ENCODE measurements at places on chromosomes 16 and 17.

- no peak for DNase-seq
These were observed 38.7 kb downstream of the KPNA2 start for GRCh38 chr17:68074279-68074678.

DNA sequence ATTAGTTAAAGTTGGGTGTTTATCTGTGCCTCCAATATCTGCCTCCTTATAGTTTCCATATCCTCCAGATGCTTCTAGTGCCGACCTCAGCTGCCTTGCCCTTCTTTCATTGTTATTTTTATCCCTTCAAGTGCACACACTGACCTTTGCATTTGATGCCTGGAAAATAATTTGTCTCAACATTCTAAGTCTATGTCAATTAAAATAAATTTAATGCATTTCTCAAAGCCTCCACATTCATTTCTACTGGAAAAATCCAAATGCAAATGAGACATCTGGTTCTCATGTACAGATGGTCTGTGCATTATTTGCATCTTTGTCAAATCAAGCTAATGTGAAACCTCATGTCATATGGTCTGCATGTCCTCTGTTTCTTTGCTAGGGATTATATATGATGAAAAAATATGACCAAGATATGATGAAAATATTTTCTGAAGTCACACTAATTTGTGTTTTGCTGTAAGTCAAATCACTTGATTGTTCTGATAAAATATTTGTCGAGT, 61.4 kb downstream of the TMEM100 start:
- no peak for DNase-seq

DNA sequence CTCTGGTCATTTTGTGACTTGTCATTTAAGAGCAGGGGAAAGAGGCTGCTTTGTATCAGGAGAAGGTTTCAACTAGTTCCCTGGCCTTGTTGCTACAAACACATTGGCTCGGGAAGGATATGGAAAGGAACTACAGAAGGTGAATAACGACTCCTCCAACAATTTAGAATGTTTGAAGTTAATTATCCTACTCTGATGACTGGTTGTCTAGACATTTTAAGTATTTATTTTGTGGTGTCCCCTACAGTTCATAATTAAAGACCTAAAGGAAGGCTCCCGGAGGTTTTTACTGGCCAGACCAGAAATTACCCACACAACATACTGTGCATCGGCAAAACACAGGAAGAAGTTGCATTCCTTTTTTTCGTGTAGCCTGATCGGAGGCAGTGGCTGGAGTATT, 515.8 kb upstream of the SALL1 start:
- no peak for DNase-seq

- DNase-seq: no peak
These were observed 177.3 kb downstream of the BANP start for GRCh38 chr16:88128556-88128955.

DNA sequence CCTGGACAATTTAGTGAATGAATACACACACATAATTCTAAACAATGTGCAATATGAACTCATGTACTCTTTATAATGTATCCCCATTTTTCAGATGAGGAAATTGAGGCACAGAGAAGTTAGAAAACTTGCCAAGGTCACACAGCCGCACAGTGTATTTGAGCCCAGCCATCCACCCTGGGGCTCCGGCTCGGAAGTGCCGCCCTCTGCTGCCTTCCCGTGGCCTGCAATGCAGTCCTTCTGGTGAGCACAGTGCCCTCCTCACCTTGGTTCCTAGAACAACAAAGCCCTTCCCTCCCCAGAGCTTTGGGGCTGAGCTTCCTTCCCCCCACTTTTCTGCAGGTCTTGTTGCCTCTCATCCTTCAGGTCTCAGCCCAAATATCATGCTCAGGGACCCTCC, 63.7 kb downstream of the C16orf78 start:
- DNase-seq: no peak

- peak; percentile 38 for DNase-seq
These were observed 26.7 kb upstream of the PLCG2 start for GRCh38 chr16:81752225-81752875.

- no peak for DNase-seq
These were observed 52.8 kb upstream of the ARHGAP44 start for GRCh38 chr17:12736526-12736925.

- no peak for DNase-seq
These were observed 69.8 kb upstream of the TOB1 start for GRCh38 chr17:50935996-50936266.

GRCh38 chr16:74224828-74225612, 71.6 kb upstream of the PSMD7 start:
- no peak for DNase-seq

- DNase-seq: no peak
These were observed at the start of gene SLC16A11 for GRCh38 chr17:7043497-7044198. Gene SLC16A11 (minus strand): TSS chr17:7044092. CDS start chr17:7043513, 579 bp downstream.

GRCh38 chr16:88499292-88499691, 46.2 kb downstream of the ZFPM1 start:
- no peak for DNase-seq

DNA sequence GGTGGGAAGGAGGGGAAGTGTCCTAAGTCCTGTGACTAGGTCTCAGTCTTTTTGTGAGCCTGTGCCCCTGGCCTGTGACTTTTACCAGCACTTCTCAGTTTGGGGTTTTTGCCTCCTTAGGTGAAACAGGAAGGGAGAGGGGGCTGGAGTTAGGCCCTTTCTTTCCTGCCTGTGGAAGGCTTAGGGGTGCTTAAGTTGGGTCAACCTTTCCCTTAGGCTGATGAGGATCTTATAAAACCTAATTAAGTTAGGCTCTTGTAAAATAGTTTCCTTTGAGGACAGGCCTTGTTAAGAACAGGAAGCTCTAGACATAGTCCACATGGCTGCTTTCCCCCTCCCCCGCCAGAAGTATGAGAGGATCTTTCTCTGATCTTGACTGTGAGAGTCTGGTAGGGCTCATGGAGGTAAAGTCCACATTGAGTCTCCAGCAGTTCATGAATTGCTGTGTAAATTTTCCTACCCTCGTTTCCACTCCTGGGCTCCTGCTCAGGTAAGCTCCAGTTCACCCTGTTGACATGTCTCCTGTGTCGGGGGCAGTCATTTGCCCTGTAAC, 17.0 kb upstream of the DNASE1 start:
- DNase-seq: no peak

DNA sequence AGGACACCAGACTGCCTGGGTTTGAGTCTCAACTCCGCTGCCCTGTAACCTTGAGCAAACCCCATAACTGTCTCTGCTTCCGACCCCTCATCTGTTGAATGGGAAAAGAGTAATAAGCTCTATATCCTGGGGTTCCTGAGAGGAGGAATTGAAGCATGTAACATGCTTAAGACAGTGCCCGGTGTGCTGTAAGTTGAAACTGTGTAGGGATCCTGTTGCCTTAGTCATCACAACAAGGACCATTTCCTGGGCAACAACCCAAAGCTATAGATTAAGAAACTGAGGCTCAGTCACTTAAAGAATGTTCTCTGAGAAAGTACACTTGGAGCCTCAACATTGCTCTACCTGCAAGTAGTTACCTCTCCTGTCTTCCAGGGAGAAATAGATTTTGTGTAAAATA, 23.0 kb downstream of the CDH13 start:
- no peak for DNase-seq

DNA sequence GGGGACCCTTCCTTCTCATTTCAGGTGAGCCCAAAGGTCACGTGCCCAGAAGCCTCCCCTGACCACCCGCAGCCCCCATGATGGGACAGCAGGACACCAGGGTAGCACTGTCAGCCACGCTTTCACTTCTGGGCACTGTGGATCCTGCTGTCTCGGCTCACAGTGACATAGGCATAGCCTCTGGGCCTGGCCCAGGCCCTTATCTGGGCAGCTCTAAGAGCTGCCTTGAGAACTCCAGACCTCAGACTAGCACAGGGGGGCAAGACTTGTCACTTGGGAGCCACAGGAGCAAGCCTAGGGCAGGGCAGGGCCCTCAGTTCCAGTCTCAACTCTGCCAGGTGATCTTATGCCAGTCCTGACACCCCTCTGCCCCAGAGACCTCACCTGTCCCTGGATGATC, 4.7 kb downstream of the NATD1 start:
- no peak for DNase-seq

GRCh38 chr17:82225368-82226029, 3.3 kb upstream of the SLC16A3 start:
- DNase-seq: no peak

DNA sequence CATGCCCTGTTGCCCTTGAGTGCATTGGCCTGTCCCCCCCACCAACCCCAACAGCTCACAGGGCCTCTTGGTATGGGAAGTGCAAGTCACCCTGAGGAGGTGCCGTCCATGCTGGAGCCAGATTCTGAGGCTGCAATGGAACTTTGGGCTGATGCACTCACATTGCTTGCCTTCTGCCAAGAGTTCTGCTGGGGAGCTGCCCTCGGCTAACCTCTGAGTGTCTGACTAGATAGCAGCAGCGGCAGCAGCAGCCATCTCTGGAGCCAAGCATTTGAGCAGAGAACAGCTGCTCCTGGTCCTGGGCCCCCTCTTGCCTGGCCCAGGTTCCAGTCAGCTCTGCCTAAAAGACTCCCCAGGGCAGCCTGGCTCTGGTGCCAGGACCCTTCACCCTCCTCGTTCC, 61.5 kb downstream of the GNAO1 start:
- DNase-seq: no peak

DNA sequence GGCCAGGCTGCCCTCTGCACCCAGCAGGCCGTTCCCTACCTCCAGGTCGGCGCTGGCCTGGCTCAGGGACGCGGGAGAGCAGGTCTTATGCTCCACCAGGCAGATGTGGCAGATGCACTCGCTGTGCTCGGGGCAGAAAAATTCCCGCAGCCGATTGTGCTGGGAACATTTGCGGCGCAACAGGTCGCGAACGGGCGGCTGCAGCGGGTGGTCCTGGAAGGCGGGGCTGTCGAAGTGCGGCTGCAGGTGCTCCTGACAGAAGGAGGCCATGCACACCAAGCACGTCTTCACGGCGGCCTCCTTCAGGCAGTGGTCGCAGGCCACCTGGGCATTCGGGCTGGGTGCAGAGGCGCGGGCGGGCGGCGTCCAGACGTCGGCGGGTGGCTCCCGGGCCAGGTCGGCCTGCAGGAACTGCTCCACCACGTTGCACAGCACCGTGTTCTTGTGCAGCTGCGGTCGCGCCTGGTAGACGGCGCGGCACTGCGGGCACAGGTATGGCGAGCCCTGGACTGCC, 439 bp downstream of the TRIM25 start:
- DNase-seq: no peak

- no peak for DNase-seq
These were observed 15.4 kb downstream of the TNS4 start for GRCh38 chr17:40485851-40486521.

- no peak for DNase-seq
These were observed 2.0 kb upstream of the ABCC3 start for GRCh38 chr17:50632637-50633036.

DNA sequence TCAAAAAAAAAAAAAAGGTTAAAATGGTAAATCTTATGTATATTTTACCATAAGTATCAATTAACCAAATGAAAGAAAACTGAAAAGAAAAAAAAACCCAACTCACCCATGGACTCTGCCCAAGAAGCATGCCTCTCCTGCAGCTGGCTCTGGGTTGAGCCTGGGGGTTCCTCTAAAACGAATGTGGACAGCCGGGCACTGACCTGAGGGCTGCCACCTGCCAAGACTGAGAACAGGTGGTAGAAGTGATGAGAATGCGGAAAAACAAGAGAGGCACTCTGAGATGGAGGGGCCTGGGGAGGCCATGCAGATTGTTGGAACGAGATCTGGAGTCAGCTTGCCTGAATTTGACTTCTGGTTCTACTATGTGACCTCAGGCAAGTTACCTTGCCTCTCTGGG, 85.5 kb upstream of the MSI2 start:
- no peak for DNase-seq

- DNase-seq: no peak
These were observed 27.6 kb upstream of the NXPH3 start for GRCh38 chr17:49548051-49548505.

DNA sequence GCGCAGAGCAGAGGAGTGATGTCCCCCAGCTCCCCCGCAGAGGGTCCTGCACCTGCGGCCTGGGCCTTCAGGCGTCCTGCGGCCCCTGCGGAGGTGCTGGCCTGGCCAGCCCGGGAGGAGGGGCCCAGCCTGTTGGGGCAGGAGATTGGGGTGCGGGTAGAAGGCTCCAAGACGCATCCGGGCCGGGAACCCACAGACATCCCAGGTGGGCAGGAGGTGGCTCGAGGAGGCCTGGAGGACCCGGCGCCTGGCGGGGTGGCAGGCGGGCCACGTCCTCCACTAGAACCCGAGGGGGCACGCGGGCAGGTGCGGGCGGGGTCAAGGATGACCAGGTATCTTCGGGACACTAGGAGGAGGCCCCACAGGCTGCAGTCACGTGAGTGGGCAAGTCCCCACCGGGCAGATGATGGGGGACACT, 647 bp upstream of the SECTM1 start:
- DNase-seq: no peak

DNA sequence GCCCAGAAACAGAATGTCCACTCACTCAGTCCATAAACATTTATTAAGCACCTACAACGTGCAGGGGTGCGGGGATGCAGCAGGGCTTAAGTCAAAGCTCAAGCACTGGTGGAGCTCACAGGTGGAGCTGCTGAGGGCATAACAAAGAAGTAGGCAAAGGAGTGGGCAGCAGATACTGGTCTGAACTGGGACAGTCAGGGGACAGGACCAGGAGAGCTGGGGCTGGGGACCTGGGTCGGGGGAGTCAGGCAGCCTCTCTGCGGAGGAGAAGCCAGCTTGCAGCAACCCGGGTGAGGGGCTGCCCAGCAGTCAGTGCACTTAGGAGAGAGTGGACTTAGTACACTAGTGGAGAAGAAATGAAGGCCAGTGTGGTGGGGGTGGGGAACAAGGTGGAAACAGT, 10.0 kb upstream of the TNFRSF13B start:
- DNase-seq: no peak

DNA sequence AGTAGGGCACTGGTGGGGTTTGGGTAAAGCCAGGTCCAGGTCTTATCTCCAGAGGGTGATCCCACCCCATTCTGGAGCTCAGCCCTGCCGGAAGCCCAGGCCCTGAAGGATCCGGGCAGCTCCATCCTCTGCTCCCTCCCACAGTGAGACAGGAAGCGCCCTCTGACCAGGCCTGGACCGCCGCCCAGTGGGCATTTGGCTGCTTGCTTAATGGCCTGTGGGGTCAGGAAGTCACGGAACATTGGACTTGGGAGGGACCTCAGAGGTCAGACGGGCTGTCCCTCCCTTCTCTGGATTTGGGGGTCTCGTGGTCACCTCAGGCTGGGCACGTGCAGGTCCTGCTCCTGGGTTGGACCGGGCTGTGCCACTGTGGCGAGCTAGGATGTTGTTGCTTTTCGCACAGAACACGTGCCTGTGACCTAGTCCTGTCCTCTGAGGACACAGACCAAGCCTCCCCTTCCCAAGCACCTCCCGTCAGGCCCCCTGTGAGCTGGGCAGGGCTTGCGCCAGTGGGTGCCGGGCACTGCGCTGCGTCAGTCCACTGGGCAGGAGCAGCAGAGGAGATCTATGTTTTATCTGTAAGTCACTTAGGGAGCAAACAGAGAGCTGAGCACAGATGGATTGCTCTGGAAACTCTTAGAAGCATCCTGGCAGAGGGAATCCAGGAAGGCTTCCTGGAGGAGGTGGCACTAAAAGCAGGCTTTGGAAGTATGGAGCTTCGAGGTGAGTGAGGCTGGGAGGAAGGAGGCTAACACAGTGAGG, 49.4 kb upstream of the GSE1 start:
- DNase-seq: no peak
